ENCODE measurements at places on chromosomes 5 and 9.

- no peak for DNase-seq
Observed at GRCh38 chr9:90259311-90260246, 383.0 kb downstream of the DIRAS2 start.

DNA sequence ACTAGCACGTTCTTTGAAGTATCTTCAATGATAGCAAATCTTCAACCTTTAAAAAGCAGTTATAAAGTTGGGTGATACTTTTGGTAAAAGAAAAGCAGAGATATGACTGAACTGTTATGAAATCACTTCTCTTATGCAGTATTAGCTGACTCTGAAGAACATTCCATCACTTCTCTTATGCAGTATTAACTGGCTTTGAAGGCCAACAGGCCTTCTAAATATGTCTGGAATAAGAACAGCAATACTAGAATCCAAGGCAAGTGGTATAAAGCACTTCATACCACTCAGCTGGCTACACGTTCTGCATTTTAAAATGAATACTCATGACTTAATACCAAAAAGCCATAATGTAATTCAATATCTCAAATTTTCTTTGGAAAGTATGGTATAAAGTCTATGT is 17.3 kb downstream of the SKIC3 start:
- DNase-seq, result no peak

GRCh38 chr9:131272212-131272611 is 4.1 kb downstream of the FAM78A start:
- DNase-seq, result no peak

DNA sequence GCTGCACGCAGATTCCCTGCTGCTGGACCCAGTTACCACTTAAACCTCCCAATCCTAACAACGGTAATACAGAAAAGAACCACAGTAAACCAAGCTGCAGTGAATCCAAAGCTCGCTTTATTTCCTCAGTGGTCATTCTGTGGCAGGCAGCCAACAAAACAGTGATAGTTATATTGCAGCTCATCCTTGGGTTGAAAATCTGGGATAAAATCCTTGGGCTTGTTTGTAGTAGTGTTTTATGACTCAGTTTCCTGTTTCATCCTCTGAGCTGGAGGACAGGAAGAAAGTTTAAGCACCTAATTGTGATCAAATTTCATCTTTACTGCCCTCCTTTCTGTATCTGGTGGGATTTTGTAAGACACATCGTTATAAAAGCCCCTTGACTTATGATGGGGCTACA is 31.4 kb downstream of the HMGCR start:
- no peak for DNase-seq

DNA sequence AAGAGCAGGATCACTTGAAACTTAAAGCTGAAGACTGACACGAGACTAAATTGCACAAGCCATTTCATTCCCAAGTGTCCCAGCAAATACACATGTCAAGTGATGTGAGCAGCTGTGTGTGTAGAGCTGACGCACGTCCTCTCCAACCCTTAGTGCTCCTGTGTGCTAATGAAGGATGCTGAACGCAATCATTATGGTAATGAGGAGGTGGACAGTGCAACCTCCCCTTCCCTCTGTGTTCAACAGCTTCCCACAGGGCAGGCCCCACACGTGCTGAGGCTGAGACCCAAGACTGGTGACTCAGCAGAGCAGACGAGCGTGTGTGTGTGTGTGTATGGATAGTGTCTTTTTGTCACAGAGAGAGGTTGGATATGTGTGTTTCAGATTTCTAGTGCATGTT is 702.1 kb downstream of the SEMA5A start:
- no peak for DNase-seq

GRCh38 chr5:174402222-174402812 is 322.1 kb upstream of the MSX2 start:
- DNase-seq, result no peak

- no peak for DNase-seq
Observed at GRCh38 chr9:12425878-12426864, 267.0 kb upstream of the TYRP1 start.

DNA sequence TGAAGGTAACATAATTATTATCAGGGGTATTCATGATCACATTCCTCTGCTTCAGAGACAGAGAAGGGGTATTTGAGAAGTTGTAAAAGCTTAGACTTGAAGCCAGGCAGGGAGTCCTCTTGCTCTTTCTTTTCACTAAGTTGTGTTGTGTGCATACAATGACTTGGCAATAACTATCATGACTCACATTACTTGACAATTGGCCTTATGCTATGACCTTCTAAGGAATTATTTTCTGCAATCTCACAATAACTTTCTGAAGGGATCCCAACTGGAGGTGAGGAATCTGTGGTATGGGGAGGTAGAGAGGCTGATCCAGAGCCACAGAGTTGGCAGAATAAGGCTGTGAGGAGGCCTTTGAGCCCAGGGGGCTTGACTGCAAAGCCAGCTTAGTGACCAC is 622.3 kb downstream of the MTRR start:
- no peak for DNase-seq

- DNase-seq, result no peak
Observed at GRCh38 chr5:124868676-124869075, 122.2 kb upstream of the ZNF608 start.

- DNase-seq, result no peak
Observed at GRCh38 chr5:52784737-52785136, 3.0 kb upstream of the ITGA1 start.

DNA sequence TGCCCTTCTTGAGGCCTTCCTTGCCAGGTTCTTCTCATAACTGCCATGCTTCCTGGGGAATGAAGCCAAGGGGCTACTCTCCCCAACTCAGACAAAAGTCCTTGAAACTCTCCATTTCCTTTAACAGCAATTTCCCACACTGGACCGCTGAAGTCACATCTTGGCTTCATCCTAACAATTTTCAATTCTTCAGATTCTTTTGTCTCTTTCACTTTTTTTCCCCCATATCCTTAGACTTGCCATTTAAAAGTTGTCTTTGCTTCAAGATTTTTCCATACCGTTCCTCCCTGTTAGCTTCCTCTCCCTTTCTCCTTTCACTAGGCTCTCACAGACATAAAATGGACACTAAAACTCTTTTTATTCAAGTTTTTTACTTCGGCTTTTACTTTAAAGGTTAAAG is 93.1 kb upstream of the ITGA1 start:
- DNase-seq, result no peak

GRCh38 chr5:65760504-65761275 is 38.7 kb downstream of the NLN start:
- DNase-seq, result no peak
